ENCODE measurements at places on chromosomes 7 and 10.

- DNase-seq = no peak
Measured at GRCh38 chr10:14399641-14400040, 68.9 kb upstream of the FRMD4A start.

DNA sequence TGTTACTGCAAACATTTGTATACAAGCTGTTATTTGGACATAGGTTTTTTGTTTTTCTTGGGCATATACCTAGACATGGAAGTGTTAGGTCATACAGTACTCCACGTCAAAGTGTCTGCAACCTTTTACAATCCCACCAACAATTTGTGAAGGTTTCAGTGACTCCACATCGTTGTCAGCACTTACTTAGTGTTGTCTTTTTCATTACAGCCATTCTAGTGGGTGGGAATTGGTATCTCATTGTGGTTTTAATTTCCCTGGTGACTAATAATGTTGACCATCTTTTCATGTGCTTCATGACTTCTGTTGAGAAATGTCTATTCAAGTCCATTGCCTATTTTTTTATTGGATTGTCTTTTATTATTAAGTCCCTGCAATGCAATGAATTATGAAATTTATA is 95.0 kb downstream of the UBE3C start:
- DNase-seq = no peak

DNA sequence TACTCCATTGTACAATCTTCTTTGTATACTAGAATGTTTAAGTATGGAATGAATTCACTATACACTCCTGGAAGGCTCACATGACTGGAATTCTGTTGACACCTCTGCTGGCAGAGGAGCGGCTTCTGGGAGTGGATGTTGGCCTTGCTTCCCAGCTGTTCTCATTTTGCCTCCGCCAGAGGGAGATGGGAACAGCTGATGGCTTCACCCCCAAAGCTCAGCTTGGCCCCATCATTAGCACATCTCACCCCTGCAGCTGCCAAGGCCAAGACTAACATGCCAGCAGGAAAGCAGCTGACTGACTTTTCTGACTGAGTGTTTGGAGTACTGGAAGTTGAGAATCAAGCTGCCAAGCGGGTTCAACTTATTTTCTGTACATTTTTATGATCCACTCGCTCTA is 15.1 kb downstream of the ADAM12 start:
- no peak for DNase-seq

GRCh38 chr10:75245354-75246250 is 9.8 kb upstream of the COMTD1 start:
- no peak for DNase-seq

- DNase-seq = peak; percentile 75
Measured at GRCh38 chr7:2558629-2559282, at the start of gene IQCE. TSS of gene IQCE (plus strand) at chr7:2558979. CDS start at chr7:2559182, 203 bp downstream.

- no peak for DNase-seq
Measured at GRCh38 chr10:95987685-95988426, 55.5 kb upstream of the CCNJ start.

- DNase-seq = no peak
Measured at GRCh38 chr10:131845505-131846239, 55.1 kb upstream of the PPP2R2D start.

- DNase-seq = no peak
Measured at GRCh38 chr7:133583545-133584171, 330.8 kb downstream of the EXOC4 start.

DNA sequence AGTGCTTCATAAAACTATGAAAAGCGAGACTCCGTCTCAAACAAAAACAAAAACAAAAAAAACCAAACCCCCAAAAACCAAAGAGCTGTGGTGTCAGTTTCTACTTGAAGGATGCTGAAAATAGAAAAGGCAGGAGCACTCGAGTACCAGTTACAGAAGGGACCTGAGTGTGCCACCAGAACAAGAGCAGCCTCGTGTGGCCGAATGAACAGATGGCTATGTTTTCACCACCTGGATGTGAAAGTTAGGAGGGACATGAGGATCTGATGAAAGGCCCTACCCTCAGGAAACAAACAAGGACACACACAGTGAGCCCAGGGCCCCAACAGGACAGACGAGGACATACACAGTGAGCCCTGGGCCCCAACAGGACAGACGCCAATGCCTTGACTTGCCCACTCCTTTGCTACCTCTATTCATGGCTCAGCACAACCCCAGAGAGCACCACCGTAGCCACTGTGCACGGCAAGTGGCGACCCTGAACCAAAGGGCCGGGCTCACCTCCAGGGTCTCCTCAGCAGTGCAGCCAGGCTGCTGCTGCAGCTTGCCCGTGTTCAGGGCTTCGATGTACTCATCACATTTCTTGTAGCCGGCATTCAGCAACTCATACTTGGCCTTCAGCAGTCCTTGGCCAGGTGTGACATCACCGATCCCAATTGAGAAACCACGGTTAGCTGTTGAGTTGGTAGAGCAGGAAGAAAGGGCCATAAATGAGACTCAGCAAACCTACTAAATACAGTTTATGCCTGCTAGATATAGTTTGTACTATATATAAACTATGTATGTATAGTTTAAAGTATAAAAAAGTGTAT is 24.9 kb downstream of the POLR3A start:
- DNase-seq = no peak

DNA sequence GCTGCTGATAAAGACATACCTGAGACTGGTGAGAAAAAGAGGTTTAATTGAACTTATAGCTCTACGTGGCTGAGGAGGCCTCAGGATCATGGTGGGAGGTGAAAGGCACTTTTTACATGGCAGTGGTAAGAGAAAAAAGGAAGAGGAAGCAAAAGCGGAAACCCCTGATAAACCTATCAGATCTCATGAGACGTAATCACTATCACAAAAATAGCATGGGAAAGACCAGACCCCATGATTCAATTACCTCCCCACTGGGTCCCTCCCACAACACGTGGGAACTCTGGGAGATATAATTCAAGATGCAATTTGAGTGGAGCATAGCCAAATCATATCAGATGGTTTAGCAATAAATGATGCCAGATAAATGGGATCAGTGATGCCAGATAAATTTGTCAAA is 892.0 kb upstream of the CELF2 start:
- DNase-seq = no peak
